ENCODE measurements at places on chromosomes 7 and 10.

DNA sequence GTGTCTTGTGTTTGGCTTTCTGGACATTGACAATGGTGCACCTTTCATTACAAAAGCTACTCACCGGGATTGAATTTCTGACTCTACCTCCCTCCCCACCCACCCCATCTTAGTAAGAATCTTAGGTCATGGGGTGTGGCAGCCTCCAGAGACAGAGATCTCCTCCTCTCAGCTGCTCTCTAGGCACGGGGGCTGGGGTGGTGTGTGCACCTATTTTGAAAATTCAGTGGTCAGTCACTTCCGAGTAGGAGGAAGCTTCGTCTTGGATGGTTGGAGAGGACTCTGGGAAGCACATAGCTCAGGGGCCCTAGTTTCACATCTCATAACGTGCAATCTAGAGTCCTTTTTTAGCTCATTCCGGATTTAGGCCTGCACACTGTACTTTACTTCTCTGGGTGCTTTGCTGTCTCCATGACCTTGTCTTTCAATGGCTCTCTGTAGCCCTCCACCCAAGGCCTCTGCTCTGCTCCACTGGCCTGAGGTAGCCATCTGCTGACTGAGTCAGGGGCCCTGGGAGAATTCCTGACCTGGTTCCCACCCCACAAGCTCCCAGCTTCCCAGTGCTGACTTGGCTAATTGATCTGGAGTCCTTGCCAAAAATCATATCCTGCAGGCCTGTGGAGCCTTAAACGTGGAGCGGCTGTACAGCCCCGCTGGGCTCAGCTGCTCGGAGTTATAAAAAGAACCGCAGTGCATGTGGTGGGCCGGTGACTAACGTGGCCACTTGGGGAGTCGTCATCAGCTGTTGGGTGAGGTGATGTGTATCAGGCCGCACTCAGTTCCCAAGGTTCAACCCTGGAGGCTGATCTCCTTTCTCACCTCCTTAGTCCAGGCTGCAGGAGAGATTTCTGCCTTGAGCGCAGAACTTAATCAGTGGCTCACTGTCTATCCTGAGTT, 19.3 kb upstream of the ADAMTS14 start:
- no peak for DNase-seq

DNA sequence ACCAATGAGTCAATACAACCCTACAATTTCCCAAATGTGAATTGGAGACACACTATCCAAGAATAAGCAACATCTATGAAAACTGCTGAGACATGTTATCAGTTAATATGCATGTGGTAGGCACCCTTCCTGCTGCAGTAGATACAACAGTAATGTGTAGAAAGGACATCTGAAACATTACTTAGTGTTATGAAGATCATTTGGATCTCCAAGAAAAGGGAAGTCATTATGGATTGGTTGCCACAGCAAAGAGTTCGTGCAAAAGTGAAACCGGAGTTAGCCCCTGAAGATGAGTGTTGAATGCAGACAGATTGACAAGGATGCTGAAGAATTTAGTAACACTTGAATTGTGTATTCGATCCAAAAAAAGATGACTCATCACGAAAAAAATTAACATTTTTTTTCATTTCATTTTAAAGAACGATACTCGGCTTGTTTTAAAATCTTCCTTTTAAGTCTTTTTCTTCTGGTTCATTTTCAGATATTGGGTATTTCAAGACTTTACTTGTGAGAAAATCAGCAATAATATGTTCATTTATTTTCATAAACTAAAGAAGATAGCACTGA, 322.4 kb upstream of the KLF6 start:
- no peak for DNase-seq

DNA sequence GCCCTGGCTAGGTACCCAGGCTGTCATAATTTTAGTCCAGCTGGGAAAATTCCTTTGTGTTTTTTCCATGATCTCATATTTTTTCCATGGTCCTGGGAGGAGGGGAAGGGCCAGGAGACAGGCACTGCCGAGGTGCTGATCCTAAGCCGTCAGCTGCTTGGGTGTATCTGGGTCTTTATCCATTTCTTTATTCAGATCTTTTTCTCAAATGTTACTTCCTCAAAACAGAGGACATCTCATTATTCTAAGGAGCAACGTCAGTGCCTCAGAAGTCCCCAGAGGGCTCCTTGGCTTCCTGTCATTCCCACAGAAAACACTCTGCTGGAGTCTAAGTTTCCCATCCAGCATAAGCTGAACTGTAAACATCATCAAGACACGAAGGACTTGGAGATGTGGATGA, 2.8 kb upstream of the OR6V1 start:
- no peak for DNase-seq

- peak; percentile 27 for DNase-seq
These were observed at the start of gene NYAP1 for GRCh38 chr7:100483722-100484672. Gene NYAP1 (plus strand): TSS chr7:100483927. CDS start chr7:100485312, 1,385 bp downstream.

GRCh38 chr10:130763071-130763470, 548.5 kb downstream of the TCERG1L start:
- no peak for DNase-seq

- no peak for DNase-seq
These were observed 9.9 kb downstream of the TAS2R41 start for GRCh38 chr7:143487566-143487965.

DNA sequence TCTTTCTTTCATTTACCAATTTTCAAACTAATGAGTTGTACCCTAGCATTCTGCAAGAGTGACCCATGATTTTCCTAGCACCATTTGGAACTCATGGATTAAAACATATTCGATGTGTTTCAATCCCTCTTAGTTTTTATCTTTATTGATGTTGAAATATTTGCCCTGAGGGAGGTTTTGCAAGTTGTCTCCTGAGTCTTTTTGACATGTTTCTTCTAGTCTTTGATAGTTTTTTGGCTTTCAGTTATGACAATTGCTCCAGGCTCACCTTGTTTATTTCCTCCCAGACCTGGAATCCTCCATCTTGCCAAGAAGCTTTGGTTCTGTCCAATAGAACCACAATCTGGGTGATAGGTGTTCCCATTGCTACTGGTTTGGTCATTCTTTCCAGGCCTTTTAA, 327.8 kb downstream of the WDR11 start:
- no peak for DNase-seq

DNA sequence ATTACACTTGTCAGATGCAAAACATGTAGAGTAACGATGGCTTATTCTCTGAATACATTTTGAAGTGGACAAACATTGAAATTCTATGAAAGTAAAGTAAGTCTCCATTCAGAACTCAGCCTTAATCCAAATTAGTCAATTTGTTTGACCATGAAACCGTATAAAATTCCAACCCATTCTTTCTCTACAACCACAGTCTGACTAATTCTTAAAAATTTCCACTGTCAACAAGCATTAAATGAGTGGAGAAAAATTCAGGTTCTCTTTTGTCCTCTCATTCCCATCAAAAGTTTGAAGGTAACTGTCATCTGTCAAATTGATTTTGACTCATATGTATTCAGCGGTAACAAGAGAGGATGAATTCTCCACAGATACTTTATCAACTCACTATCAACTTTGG, 1031.5 kb downstream of the SORCS1 start:
- no peak for DNase-seq

DNA sequence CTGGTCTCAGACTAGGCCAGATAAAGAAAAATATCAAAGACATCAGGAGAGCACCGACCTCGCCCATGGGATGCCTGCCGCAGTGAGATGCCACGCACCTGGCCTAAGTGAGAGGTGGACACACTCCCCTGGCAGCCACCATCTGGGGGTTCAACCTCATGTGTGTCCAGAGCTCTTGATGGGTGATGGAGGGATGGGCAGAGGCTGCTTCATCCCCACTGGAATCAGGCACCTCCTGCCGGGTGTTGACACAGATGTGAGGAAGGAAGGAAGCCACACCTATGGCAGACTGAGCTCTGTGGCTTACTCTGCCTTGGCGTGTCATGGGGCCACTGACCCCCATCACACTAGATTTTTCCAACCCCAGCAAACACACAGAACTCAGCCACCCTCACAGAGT, 11.4 kb downstream of the ZNF488 start:
- DNase-seq = no peak

DNA sequence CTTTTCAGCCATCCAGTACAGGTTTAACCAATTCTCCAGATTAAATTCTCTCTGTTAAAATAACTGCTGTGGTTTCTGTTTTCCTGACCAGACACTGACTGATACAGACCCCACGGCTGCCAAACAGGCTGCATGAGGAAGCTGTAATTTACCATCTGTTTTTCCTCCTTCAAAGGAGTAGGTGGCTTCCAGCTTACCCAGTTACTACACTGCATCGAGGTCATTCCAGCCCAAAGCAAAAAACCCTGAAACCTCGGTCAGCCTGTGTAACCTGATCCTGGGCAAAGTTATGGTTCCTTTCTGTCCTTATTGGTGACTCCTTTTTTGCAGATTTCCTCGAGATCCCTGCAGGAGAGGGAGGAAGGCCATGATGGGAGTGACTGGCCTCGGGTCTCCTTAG, 27.9 kb upstream of the LOXL4 start:
- DNase-seq = no peak

GRCh38 chr7:6228361-6229229, 43.8 kb downstream of the CYTH3 start:
- DNase-seq = no peak

DNA sequence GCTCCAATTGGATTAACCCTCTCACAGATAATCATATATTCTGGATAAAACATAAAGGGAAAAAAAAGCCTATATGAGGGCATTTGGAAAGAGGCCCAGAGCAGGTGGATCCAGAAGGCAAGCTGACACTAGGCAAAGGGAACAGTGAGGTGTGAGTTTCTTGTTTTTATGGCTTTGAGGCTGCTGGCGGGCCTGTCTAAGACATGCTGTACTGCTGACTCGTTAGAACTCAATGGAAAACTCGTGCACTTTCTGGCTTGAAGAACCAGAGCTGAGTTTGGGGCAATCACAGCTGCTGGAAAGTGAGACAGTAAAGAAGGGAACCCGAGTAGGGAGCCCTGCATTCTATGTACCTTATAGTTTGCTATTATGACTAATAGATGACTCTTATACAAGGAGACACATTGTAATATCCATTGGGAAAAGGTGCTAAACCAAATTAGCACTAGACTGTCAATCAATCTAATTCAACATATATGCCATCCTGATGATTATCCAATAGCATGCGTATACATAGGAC, 637.1 kb downstream of the GATA3 start:
- no peak for DNase-seq

DNA sequence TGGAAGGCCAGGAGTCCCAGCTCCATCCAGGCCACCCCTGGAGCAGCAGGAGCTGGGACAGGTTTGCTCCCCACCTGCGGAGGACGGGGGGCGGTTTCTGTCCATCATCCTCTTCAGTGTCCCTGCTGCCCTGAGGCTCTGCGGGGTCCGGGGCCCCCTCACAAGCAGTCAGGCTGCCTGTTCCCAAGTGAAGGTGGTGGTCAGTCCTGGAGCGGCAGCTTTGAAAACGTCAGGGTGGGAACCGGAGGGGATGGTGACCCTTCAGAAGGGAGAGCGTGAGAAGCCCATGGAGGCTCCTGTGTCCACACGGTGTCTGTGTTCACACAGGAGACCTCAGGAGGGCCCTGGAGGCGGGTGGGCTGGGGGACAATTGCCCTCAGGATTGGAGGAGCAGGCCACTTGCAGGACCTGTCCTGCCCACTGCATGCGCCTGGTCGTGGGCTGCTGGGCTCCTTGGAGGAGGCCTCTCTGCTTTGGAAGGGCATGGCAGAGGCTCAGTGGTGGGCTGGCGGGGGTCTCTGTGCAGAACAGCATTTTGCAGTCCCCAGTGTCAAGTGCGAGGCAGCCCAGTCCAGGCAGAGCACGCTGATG, 49.3 kb upstream of the INPP5A start:
- no peak for DNase-seq

GRCh38 chr10:130969700-130970099, 341.8 kb downstream of the TCERG1L start:
- DNase-seq = no peak

DNA sequence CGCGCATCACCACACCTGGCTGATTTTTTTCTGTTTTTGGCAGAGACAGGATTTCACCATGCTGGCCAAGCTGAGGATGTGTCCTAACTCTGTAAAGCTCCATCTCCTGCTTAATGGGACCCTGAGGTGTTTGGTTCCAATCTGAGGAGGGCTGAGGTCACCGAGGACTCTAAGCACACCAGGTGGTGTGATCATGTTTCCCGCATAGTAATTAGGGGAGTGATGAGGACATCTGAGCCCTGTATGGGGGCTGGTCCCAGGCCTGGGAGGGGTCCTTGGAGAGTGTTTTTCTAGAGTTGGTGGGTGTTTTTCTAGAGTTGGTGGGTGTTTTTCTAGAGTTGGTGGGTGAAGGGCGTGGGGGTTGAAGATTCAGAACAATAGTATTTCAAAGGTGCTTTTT, 3.0 kb upstream of the ABHD11 start:
- DNase-seq = no peak

DNA sequence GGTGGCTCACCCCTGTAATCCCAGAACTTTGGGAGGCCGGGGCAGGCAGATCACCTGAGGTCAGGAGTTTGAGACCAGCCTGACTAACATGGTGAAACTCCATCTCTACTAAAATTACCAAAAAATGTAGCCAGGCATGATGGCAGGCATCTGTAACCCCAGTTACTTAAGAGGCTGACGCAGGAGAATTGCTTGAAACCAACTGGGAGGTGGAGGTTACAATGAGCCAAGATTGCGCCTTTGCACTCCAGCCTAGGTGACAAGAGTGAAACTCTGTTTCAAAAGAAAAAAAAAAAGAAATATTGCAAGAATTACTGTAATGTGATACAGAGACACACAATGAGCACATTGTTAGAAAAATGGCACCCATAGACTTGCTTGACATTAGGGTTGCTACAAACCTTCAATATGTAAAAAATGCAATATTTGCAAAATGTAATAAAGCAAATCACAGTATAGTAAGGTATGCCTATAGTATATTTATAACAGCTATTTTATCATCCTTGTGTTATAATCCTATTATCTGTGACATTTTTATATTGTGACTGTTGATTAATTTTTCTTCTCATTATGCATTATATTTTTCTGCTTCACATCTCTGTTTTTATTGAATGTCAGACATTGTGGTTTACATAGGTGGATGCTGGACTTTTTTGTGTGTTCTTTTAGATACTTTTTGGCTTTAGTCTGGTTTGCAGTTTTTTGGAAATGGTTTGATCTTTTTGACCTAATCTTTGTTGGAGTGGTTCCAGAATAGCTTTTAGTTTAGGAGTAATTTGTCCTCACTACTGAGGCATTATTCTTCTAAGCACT, 55.4 kb upstream of the HELLS start:
- no peak for DNase-seq

GRCh38 chr10:50469778-50470193, 154.0 kb downstream of the SGMS1 start:
- DNase-seq = no peak

GRCh38 chr7:33742999-33743587, 162.2 kb upstream of the BMPER start:
- no peak for DNase-seq

- no peak for DNase-seq
These were observed 302.5 kb downstream of the PHTF2 start for GRCh38 chr7:78101076-78101475.

DNA sequence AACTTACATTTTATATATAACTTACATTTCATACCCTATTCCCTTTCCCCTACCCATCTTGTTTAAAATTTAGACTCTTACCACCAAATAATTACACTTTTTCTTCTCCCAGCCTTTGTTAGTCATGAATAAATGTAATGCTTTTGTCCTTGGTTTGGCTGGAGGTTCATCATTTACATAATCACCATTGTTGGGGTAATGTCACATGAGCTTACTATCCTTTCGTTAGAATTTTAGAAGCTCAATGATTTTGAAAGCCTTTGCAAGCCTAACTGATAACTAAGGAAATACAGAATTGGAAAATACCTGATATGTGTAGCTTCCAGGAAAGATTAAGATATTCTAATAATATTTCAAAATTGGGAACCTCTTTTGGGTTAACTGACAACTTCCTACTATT, 171.7 kb downstream of the PLXDC2 start:
- no peak for DNase-seq

GRCh38 chr7:102427019-102427405, 6.4 kb upstream of the ORAI2 start:
- no peak for DNase-seq

Data from activated gamma-delta T cell treated with anti-CD3 and anti-CD28 coated beads, Interleukin-2, amount 50 U/mL, for 16 hours (primary cell).